ENCODE measurements at places on chromosomes 4 and X.

- DNase-seq, result no peak
These were observed 81.9 kb downstream of the FHDC1 start for GRCh38 chr4:153018031-153018430.

DNA sequence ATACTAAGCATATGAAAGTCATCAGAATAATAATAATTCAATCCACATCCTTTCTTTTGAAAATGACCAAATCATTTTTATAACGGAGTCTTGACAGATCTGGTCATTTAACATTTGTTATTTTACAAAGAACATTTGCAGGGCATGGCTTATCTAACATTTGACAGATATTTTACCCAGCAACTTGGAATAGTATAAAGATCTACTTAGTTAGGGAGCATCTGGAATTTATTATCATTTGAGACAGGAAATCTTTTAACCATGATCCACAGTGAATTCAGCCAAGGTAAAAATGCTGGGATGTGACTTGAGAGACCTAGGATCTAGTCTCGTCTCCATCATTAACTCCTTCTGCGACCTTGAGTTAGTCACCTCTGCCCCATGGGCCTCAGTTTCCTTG is 22.4 kb downstream of the STARD8 start:
- DNase-seq, result no peak

DNA sequence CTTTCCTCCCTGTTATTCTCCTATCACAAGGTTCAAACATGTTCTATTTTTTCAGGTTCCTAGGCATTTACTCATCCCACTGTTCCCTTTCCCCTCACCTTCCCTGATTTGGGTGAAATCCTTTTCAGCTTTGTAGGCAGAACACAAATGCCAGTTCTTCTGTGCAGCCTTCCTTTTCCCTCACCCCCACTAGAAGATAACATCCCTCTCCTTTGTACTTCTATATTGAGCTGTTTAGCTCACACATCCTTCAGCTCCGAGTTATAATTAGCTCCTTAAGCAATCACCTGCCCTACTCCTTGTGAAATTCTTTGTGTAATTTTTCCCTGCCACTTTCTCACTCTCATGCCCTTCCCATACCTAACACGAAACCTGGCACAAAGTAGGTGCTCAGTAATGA is 240.9 kb downstream of the AR start:
- DNase-seq, result no peak

GRCh38 chrX:99761731-99762130 is 648.3 kb downstream of the PCDH19 start:
- no peak for DNase-seq
